OCI-M1 (cell line): ENCODE measurements at places on chromosomes 1 and 21.

GRCh38 chr1:41810446-41810845, 108.3 kb downstream of the HIVEP3 start:
- DNase-seq: peak; percentile 46

- peak; percentile 10 for DNase-seq
Measured at GRCh38 chr1:116382857-116383483, 9.9 kb downstream of the ATP1A1 start.

DNA sequence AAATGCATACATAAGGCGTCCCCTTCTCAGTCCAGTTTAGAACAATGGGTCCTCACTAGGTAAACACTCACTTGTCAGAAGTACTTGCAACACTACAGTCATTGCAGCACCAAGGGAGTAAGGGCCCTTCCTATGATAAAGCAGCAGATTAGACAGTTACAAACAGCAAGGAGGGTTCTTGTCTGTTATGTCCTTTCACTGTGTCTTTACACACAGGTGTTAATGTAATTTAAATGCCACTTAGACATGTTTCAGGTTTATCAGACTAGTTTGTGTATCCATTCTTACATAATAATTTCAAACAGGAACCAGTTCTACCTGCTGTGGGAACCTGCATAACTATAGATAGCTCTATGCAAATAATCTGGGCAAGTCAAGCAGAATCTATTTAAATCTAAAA, 105.6 kb upstream of the USH2A start:
- peak; percentile 39 for DNase-seq

DNA sequence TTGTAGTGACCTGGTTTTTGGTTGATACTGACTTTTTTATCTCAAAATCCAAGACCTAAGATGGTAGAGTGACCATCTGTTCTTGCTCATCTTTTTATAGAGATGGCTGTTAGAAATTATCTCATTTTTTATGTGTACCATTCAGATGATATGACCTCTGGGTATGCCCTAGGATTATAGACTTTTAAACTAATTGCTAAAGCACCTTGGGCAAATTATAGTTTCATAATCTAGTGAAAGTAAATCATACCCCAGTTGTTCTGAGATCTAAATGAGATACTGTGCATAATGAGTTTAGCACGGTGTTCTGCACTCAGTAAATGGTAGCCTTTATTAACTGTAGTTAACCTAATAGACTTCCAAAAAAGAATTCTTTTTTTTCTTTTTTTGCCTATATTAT, 182.6 kb upstream of the L1TD1 start:
- DNase-seq: no peak

GRCh38 chr1:241782396-241782795, 65.6 kb upstream of the EXO1 start:
- no peak for DNase-seq

DNA sequence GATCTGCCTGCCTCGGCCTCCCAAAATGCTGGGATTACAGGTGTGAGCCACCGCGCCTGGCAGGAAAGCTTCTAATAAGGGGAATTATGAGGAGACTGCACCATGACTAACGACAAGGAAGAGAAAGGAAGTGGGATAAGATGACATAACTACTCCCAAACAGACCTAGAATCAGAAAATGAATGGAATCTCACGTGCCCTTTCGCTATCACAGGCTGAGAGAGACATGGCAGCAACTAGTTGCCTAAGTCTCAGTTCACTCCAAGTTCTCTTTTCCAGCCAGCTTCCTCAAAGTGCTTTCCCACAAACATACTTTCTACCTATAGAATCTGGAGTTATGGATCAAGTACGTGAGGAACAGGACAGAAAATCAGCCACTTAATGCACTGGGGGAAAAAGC, 2.0 kb downstream of the PI4KB start:
- no peak for DNase-seq

DNA sequence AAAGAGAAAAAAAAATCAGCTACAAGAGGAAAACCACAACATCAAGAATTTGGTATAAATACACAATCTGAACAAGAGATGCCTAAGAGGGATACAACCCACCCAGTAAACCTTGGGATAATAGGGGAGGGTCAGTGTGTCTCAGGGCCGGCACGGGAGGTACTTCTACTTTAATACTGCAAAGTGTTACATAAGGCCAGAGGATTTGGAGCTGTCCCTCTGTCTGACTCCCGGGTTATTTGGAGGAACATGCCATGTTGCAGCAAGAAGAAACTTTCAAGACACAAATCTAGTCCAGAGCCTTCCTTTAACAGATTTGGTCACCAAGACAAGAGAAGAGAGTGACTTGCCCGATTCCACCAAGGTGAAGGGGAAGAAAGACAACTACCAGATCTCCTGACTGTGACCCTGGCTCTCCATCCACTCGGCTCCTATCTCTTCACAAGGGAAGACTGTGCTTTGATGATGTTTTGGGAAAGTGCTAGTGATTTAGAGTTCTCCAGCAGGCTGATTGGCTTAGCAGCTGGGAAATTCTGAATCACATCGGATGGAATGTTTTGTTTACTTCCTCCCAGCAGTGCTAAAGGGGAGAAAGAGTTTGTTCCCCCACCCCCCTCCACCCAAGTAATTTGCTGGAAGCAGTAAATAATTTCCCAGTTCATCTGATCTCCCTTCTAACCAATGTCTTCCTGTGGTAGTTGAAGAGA, 29.3 kb downstream of the SGIP1 start:
- no peak for DNase-seq

- no peak for DNase-seq
Measured at GRCh38 chr1:162364498-162364897, 12.2 kb downstream of the SPATA46 start.

- peak; percentile 56 for DNase-seq
Measured at GRCh38 chr1:1020415-1021009, 592 bp downstream of the AGRN start.

DNA sequence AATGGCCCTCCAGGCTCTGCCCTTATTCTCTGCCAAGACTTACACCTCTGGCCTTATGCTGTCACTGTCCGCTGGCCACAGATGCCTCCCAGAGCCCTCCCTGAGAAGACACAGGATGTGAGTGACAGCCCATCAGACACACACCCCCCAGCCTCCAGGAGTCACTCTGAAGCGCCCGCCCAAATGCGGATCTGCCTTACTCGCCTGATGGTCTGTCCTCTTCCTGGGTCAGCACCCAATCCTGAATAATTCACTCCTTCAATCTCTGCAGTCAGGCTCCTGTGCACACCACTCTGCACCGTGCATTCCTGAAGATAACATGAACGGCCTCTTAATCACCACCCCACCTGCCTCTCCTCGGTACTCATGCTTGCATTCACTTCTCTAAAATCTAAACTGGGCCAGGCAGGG, 14.7 kb downstream of the CLSTN1 start:
- no peak for DNase-seq

- DNase-seq: peak; percentile 97
Measured at GRCh38 chr1:156725683-156726280, 2.5 kb upstream of the METTL25B start.

DNA sequence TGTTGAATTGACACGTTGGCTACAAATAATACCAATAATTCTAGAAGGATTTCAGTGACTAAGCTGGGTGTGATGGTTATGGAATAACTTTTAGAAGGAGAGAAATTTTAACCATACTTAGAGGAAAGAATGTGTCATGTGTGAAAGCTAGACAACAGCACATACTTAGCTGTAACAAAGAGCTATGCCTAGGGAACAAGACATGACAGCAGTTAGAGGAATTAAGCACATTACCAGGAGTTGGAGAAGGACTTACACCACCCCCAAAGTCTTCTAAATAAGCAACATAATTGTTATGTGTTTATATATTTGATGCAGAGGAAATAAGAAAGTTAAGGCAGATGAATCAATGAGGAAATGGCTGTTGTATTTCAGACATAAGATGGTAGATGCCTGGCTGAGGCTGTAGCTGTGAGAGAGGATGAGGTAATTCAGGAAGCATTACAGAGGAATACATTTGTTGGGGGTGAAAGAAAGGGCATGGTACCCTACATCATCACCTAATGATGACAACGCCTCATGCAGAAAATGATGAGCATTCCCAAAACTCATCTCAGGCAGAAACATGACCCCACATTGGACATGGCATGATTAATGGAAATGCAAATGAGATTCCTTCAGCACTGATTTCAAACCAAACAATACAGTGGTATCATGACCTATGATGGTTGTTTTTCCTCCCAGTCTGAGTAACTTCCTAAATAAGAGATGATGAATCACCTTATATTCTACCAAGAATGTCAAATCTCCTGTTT, 211.5 kb downstream of the LHX8 start:
- DNase-seq: no peak

DNA sequence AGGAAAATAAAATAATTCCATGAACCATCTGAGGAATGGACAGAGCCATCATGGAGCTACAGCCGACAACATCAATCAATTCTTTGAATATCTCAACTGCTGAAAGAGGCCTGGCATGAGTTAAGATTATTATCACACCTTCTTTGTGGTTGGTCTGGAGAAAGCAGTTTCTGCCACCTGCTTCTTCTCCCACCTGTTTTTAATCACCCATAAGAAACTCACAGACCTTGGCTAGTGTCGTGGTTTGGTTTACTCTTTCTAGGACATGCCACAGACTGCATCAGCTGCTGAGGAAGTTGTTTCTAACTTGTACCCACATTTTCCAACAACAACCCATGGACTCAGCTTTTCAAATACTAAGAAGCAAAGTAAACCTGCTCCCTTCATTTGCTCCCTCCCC, 65.6 kb downstream of the NTPCR start:
- DNase-seq: no peak

- no peak for DNase-seq
Measured at GRCh38 chr1:41478118-41478748, 6.2 kb downstream of the EDN2 start.

GRCh38 chr21:37686991-37687810, 229.1 kb downstream of the KCNJ6 start:
- DNase-seq: no peak

GRCh38 chr1:160167580-160167979, 16.2 kb downstream of the ATP1A4 start:
- no peak for DNase-seq

GRCh38 chr1:3983181-3983580, 83.1 kb upstream of the C1orf174 start:
- no peak for DNase-seq

DNA sequence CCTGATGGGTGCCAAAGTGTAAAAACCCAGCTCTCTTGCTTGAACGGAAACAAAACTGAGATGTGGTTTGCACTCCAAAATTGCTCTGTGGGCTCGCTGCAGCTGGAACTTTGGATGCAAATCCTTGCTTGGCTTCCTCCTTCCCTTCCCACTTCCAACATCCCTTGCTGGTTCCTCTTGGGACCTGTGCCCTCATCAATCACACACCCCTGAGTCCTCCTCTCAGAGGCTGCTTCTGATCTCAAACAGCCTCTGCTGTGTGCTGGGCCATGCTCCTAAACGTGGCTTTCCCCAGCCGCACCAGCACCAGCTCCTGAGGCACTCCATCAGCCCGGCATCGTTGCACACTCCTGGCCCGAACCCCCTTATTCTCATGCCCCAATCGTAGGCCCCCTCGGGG, 124.3 kb upstream of the RAB4A start:
- no peak for DNase-seq

DNA sequence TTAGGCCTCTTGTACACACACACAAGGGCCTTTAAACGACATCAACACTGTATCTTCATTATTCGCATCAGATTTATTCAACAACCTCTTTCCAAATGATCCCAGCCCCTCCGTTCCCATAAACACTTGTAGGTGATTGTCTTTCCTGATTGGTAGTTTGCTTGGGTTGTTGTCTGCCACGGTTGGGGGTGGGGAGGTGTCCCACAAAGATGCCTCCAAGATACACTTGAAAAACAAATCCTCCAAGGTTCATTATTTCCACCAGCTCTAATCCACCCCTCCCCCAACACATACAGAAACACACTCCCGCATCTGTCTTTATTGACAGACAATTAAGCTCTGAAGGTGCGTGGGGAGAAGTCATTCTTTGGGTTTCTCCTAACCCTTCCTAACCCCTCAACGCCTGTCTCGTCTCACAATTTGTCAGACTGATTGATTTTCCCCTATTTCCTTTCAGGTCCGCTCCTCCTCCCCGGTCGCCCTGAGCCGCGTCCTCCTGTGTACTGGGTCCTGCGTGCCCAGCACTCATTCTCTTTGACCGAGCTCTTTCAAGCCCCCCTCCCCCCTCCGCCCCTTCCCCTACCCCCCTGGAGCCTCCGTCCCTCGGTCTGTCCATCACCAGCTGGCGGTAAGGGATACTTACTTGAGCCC, 1.4 kb downstream of the WDR26 start:
- peak; percentile 63 for DNase-seq

DNA sequence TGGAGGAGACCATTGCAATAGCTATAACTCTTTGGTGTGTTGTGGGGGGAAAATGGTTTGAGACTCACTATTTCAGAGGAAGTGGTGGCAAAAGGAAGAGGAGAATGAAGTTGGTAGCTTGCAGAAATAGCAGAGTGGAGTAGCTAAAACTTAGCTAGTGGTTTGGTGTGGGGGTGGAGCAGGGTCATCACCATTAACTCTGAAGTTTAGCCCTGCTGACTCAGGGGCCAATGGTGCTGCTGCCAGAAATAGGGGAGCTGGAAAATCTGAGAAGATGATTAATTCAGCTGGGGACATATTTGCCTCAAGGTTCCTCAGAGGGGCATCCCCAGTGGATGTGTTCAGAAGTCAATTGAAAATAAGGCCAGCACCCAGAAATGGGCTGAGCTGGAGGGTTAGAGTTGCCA, 65.4 kb downstream of the RUNX1 start:
- DNase-seq: peak; percentile 63

DNA sequence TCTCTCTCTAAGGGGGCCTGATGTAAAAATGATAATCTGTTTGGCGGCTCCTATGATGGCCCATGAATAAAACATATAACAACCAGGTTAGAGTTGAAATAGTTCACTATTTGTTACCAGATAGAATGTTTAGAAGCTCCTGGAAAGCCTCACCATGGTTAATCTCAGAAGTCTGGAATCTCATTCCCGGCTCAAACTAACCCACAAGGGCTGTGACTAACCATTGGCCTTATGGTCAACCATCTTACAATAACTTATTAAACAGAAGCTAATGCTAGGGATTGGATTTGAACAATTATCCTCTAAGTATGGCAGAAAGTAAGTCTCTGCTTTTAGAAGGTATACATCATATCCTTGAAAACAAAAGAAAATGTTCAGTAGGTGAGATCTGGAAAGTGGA, 134.1 kb upstream of the ADGRL2 start:
- DNase-seq: no peak

GRCh38 chr1:45326627-45327623, at the start of gene HPDL:
Gene HPDL (plus strand): TSS chr1:45326895. CDS start chr1:45327149, 254 bp downstream.
- peak; percentile 84 for DNase-seq

DNA sequence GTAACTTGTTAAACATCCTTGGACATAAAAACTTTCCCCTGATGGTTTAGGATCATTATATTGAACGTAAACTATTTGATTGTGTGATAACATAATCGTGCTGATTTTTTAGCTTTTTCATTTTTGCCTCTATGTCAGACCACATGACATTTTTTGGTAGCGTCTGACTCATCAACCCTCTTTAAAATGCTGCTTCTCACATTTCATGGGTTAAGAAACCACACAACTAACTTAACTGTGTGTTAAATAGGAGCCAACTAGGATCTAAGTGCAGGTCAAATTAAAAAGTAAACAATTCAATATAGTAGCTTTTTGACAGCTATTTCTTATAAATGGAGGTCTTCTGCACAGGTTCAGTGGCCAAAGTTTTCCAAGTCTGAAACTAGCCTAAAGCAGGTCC, 9.8 kb downstream of the BTG3 start:
- DNase-seq: no peak
